ENCODE measurements at places on chromosomes 2 and 18. TPM values are rescaled to one million over a fixed set of nuclear protein-coding genes. Genes with fewer than 3 reads are reported as not detected.

The CELF4 gene
- total RNA-seq: not detected

The REG3G gene
- not detected for total RNA-seq

The NETO1 gene
- 1.0 TPM for total RNA-seq

The AKAIN1 gene
- not detected for total RNA-seq

DNA sequence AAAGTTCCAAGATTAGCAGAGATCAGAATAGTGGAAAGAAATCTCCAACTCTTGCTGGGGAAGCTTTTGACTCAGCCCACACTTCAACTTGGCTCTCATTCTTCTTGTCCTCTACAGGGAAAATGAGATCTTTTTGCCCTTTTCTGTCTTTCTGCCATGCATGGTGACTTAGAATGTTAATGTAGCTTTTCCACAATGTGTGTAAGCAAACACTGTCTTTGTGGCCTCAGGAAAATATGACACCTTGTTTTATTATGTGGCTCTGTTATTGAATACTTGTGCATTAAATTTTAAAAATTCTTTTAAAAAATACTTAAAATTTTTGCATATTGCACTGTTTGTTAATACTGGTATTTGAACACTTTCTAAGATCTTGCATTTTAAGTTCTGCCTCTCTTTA is 65.4 kb upstream of the WDR75 start:
- DNase-seq: no peak

DNA sequence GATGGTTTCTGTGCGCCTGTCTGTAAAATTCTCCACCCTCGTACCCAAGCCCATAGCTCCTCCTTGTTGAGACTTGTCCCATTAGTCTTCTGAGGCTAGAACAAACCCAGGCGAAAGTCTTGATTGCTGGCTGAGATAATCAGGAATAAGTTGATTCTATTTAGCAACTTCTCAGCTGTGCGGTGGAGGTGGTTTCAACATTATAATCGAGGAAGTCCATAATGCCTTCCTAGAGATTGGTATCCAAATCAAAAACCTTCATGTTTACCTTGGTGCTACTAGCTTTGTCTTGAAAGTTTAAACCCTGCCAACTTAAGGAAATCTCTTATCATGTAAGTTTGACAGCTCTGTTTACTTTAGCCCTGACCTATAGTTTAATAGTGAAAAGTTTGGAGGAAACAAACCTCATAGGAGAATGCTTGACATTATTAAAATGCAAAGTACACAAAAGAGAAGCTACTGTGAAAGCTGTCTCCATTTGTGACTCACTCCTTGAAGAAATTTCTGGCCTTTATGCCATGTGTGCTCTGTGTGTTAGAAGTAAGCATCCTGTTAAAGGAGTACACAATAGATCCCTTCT is 36.6 kb upstream of the DSC1 start:
- no peak for DNase-seq

DNA sequence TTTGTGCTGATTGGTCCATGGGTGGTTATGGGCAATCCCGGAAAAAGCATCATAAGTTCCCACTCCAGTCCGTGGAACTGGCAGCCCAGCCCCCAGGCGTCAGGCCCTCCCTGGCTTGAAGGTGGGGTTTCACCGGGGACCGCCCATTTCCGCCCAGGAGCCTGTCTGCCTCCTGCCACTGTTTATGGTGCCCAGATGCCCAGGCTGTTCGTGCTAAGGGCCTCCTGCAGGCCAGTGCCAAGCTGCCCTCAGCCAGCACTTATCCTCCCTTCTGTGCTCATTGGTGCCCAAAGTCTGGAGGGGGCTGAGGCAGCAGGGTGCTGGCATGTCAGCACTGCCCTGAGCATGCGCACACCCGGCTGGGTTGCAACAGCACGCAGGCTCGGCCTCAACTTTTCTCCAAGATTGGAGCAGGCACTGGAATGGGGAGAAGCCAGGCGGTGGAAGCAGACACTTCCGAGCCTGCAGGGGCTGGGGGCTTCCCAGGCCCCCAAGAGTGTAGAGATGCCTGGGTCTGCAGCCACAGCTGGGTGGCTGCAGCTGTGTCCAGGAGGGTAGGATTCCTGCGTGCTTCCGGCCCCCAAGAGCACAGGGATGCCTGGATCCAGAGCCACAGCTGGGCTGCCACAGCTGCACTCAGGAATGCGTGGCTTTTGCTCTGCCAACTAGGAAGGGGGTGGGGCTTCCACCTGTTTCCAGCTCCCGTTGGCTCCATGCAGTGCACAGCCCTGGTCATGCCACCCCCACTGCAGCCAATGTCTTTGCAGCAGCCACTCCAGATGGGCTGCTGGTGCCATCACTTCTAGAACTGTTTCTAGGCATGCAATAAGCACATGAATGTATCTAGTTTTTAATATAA is 74.0 kb downstream of the AGPS start:
- DNase-seq: no peak
